ENCODE measurements at places on chromosomes 7 and 10.

DNA sequence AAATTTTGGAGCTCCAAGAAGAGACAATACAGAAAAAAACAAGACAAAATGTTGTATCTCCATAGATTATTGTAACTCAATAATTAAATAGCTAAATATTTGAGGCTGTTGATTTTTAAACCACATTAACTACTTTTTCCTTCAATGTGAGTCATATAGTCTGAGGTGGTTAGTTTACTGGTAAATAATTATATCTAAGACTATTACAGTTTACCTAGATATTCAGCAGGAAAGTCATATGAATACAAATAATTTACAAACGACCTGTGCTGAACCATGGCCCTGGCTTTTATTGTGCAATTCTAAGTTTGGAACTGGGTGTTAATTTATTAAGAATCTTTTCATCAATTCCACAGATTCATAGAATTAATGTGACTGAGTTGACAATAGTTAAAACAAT is 22.2 kb downstream of the CREB5 start:
- no peak for DNase-seq

GRCh38 chr7:106768324-106768751 is 96.7 kb upstream of the PIK3CG start:
- no peak for DNase-seq

- no peak for DNase-seq
Measured at GRCh38 chr10:112631501-112632400, 184.7 kb downstream of the VTI1A start.

GRCh38 chr10:79147796-79148451 is 79.2 kb downstream of the ZMIZ1 start:
- no peak for DNase-seq

- no peak for DNase-seq
Measured at GRCh38 chr10:89308266-89308665, 6.4 kb downstream of the IFIT2 start.

- DNase-seq: no peak
Measured at GRCh38 chr10:44924261-44925040, 13.3 kb downstream of the TMEM72 start.

DNA sequence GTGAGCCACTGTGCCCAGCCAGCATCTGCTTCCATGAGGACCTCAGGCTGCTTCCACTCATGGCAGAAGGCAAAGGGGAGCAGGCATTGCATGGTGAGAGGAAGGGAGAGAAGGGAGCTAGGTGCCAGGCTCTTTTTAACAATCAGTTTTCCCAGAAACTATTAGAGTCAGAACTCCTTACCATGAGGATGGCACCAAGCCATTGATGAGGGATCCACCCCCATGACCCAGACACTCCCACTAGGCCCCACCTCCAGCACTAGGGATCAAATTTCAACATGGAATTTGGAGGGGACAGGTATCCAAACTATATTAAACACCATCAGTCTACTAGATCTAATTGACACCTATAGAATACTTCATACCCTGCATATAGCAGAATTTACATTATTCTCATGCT is 14.2 kb upstream of the MCM10 start:
- DNase-seq: no peak

GRCh38 chr7:19747740-19748339 is 25.6 kb downstream of the TMEM196 start:
- no peak for DNase-seq

DNA sequence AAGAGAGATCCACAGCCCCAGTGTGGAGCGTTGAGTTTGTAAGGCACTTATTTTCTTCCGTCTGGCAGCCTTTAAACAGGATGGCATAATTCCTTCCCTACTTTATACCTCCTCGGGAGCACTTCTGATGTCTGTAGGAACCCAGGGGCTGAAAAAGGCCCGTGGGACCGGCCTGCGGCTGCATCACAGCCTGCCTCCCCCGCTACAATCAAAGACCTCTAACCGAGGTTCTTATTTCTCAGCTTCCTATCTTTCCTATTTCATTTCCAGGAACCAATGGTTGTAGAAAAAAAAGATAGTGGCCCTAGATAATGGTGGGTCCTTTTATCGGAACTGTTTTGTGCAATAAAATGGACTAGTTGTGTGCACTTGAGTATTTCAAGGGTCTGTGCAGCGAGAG is 4.1 kb upstream of the CTBP2 start:
- no peak for DNase-seq

- DNase-seq: no peak
Measured at GRCh38 chr10:77756319-77757232, 119.0 kb upstream of the KCNMA1 start.

GRCh38 chr10:102147561-102147960 is 4.6 kb upstream of the NOLC1 start:
- no peak for DNase-seq

- DNase-seq: no peak
Measured at GRCh38 chr10:59677253-59677831, 32.3 kb downstream of the SLC16A9 start.

DNA sequence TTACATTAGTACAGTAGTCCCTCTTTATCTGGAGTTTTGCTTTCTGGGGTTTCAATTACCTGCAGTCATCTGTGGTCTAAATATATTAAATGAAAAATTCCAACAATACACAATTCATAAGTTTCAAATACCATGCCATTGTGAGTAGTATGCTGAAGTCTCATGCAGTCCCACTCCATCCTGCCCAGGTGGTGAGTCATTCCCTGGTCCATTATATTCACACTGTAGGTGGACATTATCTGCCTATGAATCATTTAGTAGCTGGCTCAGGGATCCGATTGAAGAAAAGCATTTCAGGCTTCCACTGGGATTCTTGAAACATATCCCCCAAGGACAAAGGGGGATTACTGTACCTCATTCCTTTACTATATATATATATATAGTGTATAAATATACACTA is 298.2 kb upstream of the GALNT17 start:
- no peak for DNase-seq

- no peak for DNase-seq
Measured at GRCh38 chr7:94908323-94909178, 1.2 kb downstream of the PPP1R9A start.

- no peak for DNase-seq
Measured at GRCh38 chr10:119518176-119518575, 24.3 kb downstream of the RGS10 start.

- DNase-seq: no peak
Measured at GRCh38 chr10:43976292-43976691, 327.6 kb upstream of the ZNF32 start.

- DNase-seq: no peak
Measured at GRCh38 chr7:68313806-68314205, 1284.5 kb upstream of the AUTS2 start.

DNA sequence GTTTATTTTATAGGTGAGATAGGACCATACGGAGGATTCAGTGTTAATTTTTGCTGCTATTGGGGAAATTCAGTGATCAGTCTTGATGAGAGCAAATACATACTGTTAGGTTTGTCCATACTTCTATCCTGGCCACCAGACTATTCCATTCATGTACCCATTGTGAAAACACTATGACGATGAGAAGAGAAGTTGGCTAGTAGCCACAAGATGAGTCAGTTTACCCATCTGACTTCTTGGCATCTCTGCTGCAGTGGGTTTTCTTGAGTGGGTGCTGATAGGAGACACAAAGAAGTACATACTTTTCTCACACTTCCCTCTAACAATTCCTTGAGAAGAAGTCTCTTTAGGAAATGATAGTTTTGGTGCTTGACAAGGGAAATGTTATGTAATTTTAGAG is 133.1 kb downstream of the TFPI2 start:
- no peak for DNase-seq
